NCI-H226 (cell line): ENCODE measurements at places on chromosomes 4 and X.

DNA sequence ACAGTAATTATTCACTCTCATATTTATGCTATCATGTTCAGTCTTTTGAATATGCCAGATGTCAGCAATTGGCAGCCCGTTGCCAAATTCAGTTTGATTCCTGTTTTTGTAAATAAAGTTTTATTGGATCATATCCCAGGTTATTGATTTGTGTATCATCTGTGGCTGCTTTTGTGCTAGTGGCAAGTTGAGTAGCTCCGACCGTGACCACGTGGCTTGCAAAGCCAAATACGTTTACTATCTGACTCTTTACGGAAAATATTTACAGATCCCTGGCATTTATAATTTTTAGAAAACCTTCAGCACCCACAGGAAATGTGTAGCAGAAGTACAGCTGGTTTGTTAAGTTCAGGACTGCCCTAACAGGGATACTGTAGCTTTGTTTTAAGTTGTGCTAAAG is 67.4 kb downstream of the VCX2 start:
- DNase-seq: no peak

GRCh38 chrX:11528623-11529022 is 137.1 kb downstream of the ARHGAP6 start:
- DNase-seq: no peak

DNA sequence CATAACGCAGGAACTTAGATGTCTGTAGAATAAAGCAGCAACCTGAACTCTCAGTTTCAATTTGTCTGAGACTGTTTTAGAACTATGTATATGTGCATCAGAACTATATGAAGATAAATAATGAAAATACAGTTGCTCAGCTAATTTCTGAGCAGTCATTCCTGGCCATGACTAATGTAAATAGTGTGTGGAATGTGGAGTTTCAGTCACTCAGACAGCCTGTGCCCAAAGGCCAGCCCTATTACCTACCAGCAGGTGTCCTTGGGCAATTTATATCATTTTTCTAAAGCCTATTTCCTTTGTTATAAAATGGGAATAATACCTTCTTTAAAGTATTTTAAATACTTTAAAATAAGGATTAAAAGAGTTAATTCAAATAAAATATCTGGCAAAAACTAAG is 56.0 kb upstream of the RELL1 start:
- peak; percentile 26 for DNase-seq

- peak; percentile 5 for DNase-seq
These were observed 153.0 kb upstream of the PPP1R2C start for GRCh38 chrX:42930951-42931350.

DNA sequence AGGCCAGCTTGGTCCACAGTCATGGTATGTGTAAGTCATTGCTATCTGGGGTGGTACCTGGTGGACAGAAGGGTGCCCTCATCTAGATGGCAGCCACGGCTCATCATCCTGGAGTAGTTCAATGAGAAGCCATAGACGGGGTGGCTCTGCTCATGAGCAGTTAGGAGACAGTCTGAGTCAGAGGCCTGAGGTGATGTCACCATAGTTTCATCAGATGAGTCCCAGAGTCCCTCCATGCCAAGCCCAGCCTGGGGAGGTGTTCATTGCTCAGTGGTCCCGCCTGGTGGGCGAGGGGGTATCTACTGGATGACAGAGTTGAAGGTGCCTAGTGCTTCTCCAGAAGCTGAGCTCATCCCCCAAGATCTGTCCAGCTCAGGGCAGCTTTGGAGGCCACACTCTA is 49.8 kb downstream of the DLG3 start:
- DNase-seq: no peak

DNA sequence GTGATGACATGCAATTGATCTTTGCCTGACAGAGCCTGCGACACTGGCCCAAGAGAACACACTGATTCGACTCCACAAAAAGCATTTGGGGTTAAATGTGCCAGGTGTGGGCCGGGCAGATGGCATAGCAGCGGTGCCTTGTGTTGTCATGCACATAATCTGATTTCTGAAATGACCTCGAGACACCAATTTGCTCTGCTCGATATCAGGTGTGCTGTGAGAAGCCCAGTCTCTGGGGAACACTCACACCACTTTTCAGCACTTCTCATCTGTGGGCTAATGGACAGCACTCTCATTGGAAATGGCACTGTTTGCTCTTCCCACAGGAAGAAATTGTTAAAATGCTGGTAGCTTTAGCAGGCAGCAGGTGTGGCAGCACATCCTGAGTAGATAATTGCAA is 738.3 kb upstream of the TENM3 start:
- no peak for DNase-seq

- no peak for DNase-seq
These were observed 510 bp downstream of the HMGB3 start for GRCh38 chrX:150983521-150984168.

DNA sequence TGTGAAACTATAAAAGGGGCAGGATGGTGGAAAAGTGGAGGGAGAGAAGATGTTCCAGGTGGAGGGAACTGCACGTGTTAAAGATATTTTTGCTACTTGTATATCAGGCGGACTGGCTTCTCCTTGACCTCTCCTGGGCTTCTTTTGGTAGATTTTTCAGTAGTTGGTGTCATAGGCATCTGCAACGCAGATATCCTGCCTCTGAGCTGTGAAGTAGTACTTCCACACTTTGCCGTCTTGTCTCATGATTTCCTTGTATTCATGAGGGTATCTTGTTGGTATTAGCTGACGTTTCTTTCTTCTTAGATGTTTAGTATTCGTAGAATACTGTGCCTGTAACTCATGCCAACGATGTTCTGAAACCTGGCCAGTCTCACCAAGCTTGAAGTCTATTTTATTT is 81.0 kb downstream of the WWC2 start:
- DNase-seq: no peak

- peak; percentile 29 for DNase-seq
These were observed 44.9 kb downstream of the SH3RF1 start for GRCh38 chr4:169225812-169226211.

- peak; percentile 80 for DNase-seq
These were observed 349.7 kb downstream of the IQCM start for GRCh38 chr4:149465955-149466354.

GRCh38 chrX:44816367-44816766 is 27.5 kb upstream of the DUSP21 start:
- no peak for DNase-seq

GRCh38 chr4:7285244-7286094 is 93.1 kb downstream of the SORCS2 start:
- no peak for DNase-seq

- DNase-seq: no peak
These were observed 1495.1 kb downstream of the C4orf33 start for GRCh38 chr4:130591091-130591490.

- no peak for DNase-seq
These were observed 98.3 kb downstream of the SORBS2 start for GRCh38 chr4:185713731-185714130.
